H54 (cell line): ENCODE measurements at places on chromosomes 11 and 22.

DNA sequence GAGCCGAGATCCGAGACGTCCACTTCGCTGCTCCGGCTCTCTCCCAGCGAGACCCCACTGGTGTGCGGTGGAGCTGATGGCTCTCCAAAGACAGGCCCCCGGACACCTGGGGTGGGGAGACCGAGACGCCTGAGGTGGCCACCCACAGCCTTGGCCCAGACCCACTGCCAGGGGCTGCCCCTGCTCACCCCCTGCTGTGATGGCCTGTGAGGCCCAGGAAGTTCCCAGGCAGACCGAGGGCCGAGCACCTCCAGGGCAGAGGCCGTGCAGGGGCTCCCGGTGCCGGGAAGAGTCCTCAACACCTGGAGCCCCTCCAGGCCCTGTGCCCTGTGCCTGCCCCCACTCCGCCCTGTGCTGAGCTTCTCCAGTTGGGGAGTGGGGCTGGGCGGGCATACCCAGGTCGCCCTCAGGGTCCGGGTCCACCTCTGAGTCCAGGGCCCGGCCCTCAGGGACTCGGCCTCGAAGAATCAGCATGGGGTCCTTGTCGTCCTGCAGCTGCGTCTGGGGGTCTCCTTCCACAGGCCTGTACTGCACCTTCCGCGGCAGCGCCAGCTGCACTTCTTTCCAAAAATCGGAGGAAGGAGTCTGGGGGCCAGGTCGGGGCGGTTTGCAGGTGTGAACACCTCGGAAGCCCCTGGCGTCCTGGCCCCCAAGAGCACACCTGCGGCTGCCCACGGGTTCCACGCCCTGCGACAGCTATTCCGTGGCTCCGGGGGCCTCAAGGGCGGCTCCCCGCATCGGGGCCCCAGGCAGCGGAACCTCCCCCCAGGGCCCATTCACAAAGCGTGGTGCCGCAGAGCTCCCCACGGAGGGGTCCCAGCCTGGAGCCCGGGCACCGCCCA is 8.6 kb downstream of the SIGIRR start:
- no peak for DNase-seq

GRCh38 chr11:36048496-36049247 is 104.8 kb downstream of the LDLRAD3 start:
- DNase-seq: no peak

DNA sequence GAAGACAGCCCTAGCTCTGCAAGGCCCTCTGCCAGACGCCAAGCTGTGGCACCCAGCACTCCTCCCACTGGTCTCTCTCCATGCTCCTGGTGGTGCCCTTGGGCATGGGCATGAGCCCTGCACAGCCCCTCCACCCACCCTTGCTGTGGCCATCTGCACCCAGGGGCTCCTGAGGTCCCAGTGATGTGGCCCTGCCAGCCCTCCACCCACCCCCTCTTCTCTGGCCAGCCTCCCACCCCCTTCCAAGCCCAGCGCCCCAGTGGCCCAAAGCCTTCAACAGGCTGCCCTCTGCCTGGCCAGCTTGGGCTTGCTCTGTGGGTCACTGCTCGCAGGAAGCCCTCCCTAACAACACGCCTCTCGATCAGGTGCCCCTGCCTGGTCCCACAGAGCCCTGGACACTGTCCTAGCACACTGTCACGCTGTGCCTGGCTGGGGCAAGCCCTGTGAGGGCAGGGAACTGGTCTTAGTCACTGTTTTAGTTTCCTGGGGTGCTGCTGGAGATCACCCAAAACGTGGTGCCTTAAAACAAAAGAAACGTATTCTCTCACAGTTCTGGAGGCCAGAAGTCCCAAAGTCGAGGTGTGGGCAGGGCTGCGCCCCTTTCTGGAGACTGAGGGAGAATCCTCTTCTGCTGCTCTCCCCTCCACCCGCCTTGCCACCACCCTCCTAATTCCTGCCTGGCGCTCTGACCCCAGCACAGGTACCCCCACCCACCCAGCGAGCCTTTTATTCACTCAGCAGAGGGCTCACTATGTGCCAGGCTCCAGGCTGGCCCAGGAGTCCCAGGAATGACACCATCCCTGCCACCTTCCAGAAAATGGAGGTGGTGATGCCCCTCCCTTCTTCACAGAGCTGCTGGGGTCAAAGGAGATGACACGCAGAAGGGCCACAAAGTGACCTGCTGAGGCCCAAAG is 14.7 kb downstream of the SULT4A1 start:
- no peak for DNase-seq

DNA sequence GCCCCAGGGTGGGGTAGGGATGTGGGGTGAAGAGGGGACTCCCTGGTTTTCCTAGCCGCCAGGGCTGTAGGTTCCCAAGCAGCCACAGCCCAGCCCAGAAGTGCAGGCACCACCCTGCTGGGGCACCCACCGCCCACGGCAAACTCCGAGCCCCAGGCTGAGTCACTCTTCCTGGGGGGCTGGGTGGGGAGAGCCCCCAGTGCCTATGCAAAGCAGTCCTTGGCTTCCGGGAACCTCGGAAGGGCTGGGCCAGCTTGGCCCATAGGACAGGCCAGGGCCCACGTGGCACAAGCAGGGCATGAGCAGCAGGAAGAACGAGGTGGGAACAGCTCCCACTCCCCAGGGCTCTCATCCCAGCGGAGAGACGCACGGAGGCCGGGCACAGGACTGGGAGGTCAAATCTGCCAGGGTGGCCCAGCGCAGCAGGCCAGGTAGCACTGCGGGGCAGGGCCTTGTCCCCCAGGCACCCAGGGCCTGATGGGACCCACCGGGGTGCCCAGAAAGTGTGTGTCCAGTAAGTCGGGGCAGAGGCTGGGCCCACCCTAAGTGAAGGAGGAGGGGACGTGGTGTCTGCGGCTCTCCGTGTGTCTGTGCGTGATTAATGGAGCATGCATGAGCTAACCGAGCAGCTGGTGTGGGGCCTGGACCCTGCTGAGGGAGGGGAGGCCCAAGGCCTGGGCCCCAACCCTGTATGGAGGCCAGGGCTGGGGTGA is 4.6 kb upstream of the IL17REL start:
- DNase-seq: no peak

GRCh38 chr11:73659961-73660360 is 13.6 kb downstream of the PLEKHB1 start:
- DNase-seq: no peak

GRCh38 chr11:27470166-27470565 is 2.4 kb downstream of the LGR4 start:
- no peak for DNase-seq

GRCh38 chr11:111135778-111136570 is 109.6 kb upstream of the POU2AF2 start:
- no peak for DNase-seq

DNA sequence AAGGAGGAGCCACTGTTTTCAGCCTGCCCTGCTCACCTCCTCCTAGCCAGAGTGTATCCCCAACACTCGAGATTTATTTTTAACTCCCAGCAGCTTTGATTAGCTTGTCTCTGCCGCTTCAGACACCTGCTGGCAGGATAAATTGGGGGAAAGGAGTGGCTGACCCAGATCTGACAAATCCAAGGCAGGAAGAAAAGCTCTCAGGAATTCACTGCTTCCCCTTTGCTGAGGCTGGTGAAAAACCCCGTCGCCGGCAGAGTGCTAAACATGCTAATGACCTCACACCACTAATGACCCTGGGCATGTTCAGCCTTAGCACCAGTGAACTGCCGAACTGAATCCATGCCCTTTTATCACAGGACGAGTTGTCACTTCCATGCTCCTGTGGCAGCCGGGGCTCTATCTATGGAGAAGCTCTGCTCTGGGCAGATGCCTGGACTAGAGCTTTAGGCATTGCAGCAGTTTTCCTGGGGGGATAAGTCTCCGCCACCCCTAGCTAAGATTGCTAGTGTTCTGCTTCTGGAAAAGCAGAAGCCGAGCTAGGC is 52.2 kb downstream of the FEZ1 start:
- DNase-seq: no peak

DNA sequence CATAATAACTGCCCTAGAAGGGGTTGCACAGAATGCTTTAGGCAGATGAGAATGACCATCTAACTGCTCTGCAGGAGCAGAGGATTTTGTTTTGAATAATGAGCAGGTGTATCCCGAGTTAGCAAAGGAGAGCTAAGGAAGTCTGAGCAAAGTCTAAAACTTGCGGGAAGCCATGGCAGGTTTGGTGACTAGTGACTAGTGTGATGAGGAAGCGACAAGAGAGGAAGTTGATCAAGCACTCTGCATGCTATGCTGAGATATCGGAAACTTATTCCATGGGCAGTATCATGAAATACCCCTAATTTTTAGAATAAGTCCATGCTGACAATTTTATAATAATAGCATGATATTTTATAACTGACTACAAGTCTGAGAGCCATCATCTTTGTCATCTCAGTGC is 12.9 kb downstream of the OLFML1 start:
- DNase-seq: no peak

DNA sequence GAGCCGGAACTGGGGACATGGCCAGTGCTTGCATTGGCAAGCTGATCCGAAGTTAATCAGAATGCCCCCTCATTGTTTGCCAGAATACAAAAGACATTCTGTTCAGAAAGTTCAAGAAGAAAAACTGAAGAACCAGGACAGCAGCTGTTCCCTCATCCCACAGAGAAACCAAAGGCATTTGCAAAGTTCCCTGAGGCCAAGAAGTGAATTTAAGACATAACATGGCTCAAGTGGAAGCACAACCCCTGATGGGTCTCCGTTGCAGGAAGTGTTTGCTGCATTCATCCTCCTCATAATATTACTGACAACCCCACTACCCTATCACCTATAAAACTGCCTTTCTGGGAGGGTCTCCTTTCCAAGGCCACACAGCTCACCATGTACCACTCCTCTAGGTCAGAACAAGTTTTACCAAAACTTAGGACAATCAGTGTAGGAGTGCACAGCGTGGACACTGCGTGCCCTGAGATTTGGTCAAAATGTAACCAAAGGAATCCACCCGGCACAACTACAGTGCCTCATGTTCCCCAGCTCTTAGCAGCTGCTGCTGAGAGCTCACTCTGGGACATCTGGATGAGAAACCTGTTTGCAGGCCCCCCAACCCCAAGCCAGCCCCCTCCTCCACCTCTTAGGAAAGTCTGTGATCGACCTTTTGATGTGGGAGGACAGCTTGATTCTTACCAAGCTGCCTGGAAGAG is 101.6 kb upstream of the AKIP1 start:
- DNase-seq: no peak

DNA sequence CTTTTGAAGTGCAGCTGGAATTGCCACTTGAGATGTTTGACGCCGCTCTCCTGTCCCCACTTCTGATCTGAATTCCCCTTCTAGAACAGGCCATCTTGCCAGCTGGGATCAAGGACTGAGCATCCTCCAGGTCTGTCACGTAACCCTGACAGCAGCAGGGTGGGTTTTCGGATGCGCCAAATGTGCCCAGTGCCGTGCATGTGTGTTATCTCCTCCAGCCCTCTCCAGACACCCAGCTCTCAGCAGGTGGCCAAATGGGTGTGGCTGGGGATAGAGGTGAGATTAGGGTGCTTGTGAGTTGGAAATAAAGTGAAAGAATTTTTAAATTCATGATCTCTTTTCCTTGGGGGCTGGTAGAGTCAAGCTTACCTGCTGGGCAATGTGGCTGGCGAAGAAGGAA is 3.3 kb downstream of the OSBP2 start:
- DNase-seq: no peak

- DNase-seq: peak; percentile 81
Observed at GRCh38 chr11:61949169-61950034, 749 bp upstream of the BEST1 start.

DNA sequence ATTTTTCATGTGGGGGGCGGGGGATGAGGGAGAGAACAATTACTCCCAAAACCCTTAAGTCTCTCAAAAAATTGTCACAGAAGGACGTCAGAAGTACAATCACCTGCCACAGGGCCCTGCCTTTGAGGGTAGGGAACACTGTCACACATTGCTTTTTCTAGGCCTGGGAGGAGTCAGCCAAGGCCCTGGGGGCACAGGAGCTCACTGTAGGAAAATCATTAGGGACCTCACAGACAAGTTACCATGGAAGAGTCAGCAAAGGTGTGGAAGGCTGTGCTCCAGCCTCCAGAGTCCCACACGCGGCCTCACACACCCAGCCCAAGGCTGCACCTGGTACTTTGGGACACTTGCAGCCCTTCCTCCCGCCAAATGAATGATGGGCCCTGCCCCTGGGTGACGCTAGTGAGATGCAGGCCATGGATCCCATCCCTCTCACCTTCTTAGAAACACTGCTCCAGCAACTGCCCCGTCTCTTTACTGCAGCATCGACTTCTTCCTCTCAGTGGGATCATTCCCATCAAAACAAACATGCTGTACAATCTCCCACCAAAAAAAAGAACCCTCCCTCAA is 3.3 kb downstream of the PLEKHA7 start:
- DNase-seq: no peak

GRCh38 chr11:116852261-116853031 is 15.0 kb upstream of the APOA1 start:
- DNase-seq: no peak

- DNase-seq: no peak
Observed at GRCh38 chr22:43302531-43303041, 40.6 kb downstream of the SCUBE1 start.

DNA sequence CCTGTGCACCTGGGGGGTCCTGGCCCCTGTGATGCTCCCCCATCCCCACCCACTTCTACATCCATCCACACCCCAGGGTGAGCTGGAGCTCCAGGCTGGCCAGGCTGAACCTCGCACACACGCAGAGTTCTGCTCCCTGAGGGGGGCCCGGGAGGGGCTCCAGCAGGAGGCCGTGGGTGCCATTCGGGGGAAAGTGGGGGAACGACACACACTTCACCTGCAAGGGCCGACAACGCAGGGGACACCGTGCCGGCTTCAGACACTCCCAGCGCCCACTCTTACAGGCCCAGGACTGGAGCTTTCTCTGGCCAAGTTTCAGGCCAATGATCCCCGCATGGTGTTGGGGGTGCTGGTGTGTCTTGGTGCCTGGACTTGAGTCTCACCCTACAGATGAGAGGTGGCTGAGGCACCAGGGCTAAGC is 20.0 kb upstream of the TALDO1 start:
- DNase-seq: no peak

GRCh38 chr11:132050577-132051165 is 680.3 kb downstream of the NTM start:
- no peak for DNase-seq

- no peak for DNase-seq
Observed at GRCh38 chr11:45622283-45622682, 43.1 kb downstream of the CHST1 start.

DNA sequence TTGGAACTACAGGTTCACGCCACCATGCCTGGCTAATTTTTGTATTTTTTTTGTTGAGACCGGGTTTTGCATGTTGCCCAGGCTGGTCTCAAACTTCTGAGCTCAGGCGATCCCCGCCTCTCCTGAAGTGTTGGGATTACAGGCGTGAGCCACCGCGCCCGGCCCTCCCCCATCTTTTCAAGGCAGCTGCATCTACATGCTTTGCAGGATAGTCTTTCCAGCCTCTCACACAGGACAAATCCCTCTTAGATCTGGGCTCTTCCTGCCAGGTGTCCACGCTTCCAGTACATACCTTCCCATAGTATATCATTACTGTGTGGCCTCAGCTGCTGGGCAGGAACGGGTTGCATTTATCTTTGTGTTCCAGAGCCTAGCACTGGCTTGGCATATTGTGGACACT is 49.7 kb downstream of the C11orf96 start:
- DNase-seq: no peak
